ENCODE measurements at places on chromosomes 7 and 10.

GRCh38 chr7:43757073-43757720 lies 1.3 kb upstream of the BLVRA start:
- DNase-seq, result no peak

DNA sequence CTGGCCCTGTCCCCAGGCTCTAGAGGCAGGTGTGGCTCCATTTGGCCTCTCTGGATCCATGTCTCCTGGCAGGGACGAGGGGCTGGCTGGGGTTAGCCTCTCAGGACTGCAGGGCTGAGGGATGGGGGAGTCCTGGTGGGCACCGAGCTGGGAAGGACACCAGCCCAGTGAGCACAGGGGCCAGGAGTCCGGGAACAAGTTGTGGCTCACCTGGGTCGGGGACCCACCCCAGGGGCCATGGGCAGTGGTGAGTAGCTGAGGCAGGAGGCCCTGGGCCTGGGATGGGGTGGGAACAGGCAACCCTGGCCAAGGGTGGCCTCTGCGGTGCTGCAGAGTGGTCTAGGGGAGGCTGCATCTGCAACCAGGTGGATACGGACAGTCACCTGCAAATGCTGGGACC lies 24.1 kb downstream of the ANTXRL start:
- no peak for DNase-seq

- no peak for DNase-seq
Measured at GRCh38 chr7:95531605-95532219, 46.0 kb downstream of the ASB4 start.

DNA sequence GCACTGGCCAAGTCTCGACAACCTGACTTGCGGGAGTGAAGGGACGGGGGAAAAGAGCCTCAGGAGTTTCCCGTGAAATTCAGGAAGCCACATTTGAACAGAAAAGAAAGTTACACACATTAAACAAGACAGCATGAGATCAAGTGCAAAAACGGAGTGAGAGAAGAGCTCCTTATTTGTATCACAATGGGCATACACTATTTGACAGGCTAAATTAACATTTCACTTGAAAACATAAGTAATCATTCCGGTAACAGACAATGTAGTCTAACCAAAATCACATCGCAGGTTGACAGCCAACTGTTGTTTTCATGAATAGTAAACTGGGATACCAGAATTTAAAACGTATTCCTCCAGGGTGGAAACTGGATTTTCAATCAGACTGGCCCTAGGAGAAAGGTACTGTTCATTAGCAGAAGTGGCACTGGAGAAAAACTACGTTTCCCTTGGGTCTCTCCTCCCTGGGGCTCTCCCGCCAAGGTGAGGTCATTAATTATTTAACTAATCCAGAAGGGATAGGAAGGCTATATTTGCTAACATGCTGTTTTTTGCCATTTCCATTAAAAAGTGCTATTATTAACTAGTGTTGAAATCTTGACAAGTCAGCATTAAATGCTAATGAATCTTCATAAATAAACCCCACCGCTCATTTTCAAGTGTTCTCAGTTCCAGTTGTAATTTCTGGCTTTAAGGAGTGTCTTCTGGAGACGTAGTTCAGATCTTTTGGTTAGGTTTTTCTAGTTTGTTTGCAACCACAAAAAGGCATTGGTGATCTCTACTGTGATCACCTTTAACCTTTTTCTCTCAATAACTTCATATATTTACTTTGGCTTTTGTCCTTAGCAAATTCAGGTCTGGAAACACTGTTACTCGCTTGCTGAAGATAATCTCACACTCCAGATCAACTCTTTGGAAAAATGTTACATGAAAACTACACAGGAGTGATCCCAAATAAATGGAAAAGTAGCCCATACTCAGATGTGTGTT lies 25.1 kb downstream of the RHEB start:
- DNase-seq, result no peak
